Glomerular endothelial cell (primary cell): ENCODE measurements at places on chromosomes 12 and 14. TPM values are rescaled to one million over a fixed set of nuclear protein-coding genes. Genes with fewer than 3 reads are reported as not detected.

DNA sequence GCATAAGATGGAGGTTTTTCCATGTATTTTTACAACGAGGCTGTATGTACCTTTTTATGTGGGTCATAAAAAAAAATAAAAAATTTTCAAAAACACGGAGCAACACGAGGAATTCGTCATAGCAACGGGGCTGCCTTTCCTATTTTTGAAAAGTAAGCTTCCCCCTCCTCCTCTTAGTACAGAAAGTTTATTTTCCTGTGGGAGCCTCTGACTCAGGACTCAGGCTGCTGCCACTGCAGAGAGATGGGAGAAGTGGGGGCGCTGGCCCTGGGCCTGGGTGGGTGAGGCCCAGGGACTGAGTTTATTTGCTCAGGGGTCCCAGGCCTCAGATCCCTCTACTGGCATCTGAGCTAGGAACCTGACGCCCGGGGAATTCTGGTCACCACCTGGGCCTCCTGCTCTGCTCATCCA lies 10.2 kb upstream of the CMKLR1 start:
- DNase-seq: no peak

Gene TRHDE
- total RNA-seq: 1.5 and 2.9 TPM in 2 replicates

DNA sequence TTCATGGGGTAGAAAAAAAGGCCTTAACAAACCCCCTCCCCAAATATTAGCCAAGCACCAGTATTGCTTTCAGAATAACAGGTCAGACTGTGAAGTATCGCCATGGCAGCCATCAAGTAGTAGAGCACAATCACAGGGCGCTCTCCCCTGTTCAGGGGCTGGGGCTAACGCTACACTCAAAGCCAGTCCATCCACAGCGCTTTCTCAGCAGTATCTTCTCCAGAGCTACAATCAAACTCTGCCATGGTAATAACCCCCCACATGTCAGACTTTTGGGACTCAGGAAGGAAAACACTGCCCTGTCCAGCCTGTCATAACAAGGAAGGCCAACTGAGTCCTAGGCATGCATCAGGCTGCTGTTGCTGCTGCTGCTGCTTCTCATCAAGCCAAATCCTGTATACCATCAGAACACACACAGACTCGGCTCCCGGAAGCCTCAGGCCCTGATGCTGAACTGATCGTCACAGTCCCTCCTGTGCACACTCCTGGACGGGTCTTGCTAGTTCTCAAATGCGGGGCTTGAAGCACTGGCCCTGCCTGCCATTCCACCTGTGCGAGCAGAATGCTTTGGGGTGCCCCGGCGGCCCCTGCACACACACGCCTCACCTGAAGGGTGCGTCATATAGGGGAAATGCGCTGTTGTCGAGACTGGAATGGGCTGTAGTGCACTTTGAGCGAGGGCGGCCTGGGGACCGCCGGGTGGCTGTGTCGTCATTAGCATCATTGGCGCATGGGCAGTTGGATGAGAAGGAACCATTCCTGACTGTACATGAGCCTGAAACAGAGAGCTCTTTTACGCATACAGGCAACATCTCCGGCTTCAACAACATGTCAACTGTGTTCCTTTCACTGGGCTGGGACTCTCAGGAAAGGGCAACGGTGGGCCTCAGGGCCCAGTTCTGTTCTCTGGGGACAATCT lies 47.6 kb downstream of the SH2B3 start:
- DNase-seq: no peak

Gene DLK1
- total RNA-seq: not detected in 2 replicates

GRCh38 chr12:25811656-25812126 lies 146.8 kb upstream of the RASSF8 start:
- DNase-seq: no peak

- no peak for DNase-seq
Measured at GRCh38 chr12:61750604-61751003, 509.6 kb upstream of the USP15 start.

GRCh38 chr14:31944256-31945073 lies 132.6 kb upstream of the ARHGAP5 start:
- DNase-seq: no peak

- DNase-seq: no peak
Measured at GRCh38 chr12:6951551-6952120, 480 bp downstream of the PTPN6 start.

- DNase-seq: no peak
Measured at GRCh38 chr12:48863291-48863690, 2.4 kb downstream of the RND1 start.

Gene SYNE3
- 5.8 and 7.4 TPM in 2 replicates for total RNA-seq

Gene PLXNC1
- 0.15 and 0.99 TPM in 2 replicates for total RNA-seq

- no peak for DNase-seq
Measured at GRCh38 chr12:123939716-123940626, 32.7 kb downstream of the CCDC92 start.

Gene SRRM4
- not detected in 2 replicates for total RNA-seq

Gene PLCZ1
- not detected in 2 replicates for total RNA-seq

Gene FICD
- total RNA-seq: 7.0 and 8.4 TPM in 2 replicates

DNA sequence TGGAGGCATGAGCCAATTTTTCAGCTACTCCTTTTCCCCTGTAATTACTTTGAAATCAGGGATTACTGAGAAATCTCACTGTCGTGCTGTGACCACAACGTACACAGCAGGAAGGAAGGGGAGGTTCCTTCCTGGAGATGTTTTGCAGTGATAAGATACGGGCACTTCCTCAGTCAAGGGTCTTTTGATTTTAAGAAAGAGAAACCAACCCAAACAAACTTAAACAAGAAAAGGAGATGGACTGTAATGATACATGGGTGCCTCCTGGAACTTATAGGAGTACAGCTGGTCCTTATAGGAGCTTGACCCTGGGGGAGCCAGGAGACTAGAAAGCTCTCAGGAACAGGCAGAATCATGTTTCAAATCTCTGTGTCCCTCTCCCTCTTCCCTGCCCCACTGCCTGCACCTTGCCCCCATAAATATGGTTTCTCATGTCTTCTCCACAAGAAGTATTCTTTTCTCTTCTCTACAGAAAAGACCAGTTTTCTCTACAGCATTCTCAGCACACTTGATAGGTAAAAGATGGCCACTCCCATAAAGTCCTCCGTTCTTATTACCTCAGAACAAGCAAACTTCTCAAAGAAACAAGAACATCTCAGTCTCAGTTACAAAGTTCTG lies 281.1 kb upstream of the AMIGO2 start:
- peak; percentile 63 for DNase-seq

- no peak for DNase-seq
Measured at GRCh38 chr12:123041811-123042655, 61.6 kb downstream of the ARL6IP4 start.

- DNase-seq: no peak
Measured at GRCh38 chr14:32480337-32480736, 151.2 kb downstream of the AKAP6 start.

DNA sequence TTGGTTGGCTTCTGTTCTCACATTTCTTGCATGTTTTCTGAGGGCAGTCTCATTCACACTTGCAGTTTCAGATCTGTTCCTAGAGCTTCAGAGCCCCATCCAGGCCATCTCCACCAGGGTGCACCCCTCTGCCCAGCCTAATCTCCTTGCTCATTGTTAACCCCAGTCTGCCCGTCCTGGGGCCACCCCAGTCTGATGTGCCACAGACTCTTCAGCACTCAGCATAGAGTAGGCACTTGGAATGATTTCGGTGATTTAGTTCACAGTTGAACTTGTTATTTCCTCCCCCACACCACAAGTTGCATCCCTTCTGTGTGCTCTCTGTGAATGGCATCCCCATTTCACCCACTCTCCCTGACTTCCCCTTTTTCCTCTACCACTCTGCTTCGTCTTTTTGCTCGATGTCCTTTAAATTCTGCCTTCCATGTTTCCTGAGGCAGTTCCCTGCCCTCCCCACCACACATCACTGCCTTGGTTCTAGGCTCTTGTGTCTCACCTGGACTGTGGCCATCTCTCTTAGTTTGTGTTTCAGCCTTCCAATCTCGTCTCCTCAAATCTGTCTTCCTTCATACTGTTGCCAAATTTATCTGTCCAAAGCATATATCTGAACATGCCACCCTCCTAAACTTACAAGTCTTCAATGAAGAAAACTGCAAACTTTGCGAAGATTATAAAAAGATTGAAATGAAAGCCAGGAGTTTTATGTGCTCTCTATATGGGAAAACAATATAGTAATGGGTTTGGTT lies 41.5 kb downstream of the ANO6 start:
- DNase-seq: no peak

DNA sequence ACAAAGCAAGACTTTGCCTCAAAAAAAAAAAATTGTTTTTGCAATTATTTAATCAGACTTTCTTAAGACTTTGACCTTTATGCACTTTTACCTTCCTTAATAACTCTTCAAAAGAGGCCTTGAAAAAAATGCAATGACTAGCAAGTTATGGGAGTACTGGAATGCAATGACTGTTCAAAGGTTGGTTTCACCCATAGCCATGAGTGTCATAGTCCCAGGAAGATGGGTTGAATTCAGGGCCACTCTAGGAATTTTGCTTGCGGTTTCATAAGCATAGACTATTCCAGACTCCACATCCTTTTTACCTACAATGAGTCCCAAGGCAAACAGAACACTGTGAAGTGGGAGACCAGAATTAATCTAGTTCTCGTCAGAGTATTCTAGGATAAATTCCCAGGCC lies 29.4 kb upstream of the DENND5B start:
- no peak for DNase-seq

DNA sequence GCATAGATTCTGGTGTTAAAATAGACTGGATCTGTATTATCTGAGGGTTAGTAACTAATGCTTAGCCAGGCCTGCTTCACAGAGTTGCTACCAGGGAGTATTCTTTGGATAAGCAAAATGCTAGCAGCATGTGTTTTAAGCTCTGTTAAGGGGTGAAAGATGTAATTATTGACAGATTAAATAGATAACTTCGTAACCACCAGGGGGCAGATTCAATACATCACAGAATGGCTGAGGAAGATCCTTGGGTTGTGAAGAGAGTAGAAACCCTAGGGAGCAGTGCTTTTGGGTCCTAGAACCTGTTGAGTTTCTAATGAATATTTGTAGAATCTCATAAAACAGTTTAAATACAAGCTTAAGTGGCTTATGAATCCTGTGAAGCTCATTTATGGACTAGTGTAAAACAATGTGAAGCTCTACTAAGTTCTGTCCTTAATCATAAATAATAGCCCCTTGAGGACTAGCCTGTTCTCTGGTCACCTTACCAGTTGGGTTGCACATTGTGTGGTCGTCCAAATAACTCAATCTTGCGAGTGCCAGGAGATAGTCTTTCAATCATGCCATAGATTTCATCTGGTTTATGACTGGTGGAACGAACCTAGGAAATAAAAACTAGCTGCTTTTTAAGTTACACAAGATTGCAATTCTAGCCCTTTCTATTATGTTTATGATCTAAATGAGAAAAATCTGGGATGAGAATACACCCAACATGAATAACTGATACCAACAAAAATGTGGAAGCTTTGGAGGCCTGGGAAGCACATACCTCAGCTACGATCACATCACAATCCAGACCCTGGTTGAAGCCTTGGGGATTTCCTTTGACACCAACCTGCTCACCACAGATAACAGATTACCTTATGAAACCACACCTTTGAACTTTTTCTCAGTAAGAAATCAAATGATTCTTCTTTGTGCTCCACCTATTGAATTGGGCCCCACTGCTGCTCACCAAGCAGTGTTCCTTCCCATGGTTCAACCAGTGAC lies 12.3 kb downstream of the METTL3 start:
- DNase-seq: no peak

- no peak for DNase-seq
Measured at GRCh38 chr12:42498549-42499247, 90.8 kb downstream of the PRICKLE1 start.

Gene CLEC9A
- not detected in 2 replicates for total RNA-seq

DNA sequence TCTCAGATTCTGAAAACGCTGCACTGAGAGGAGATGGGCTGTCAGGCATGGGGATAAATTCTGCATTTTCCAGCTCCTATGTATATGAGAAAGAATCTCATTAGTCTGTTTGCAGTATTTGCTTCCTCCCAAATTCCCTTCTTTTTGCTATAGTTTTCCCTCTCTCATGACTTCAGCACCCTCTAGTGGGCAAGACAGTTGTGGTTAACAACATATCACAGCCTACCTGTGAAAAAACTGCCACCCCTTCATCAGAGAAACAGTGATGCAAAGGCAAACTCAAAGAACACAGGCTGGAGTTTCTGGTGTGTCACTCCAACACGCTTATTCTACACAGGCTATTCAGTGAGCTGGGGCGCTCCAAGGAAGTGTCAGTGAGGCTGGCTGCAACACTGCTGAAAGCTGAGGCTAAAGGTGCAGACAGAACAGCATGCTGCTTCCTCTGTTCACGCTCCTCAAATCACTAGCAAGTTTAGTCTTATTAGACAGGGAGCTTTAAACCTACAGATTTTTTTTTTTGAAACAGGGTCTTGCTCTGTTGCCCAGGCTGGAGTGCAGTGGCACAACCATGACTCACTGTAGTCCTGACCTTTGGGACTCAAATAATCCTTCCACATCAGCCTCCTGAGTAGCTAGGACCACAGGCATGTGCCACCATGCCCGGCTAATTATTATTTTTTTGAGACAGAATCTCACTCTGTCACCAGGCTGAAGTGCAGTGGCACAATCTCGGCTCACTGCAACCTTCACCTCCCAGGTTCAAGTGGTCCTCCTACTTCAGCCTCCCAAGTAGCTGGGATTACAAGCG lies 19.3 kb downstream of the ZC2HC1C start:
- peak; percentile 37 for DNase-seq

DNA sequence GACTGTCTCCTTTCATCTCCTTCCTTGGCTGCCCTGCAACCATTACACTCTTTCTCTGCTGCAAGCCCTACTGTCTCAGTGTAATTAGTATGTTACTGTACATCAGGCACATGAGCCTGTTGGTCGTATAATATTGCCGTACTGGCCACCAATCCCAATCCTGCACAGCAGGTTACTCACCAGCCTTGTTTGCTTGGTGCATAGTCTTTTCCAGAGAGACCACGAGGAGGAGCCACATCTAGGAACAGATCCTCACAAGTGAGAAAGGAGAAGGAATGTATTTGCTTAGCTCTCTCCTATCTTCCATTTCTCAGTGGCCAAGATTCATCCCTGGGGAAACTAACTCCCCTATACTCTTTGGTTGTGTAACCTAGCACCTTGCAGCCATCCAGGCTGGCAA lies 33.0 kb upstream of the BICDL1 start:
- DNase-seq: no peak

Gene FOXM1
- 7.3 and 17.6 TPM in 2 replicates for total RNA-seq

DNA sequence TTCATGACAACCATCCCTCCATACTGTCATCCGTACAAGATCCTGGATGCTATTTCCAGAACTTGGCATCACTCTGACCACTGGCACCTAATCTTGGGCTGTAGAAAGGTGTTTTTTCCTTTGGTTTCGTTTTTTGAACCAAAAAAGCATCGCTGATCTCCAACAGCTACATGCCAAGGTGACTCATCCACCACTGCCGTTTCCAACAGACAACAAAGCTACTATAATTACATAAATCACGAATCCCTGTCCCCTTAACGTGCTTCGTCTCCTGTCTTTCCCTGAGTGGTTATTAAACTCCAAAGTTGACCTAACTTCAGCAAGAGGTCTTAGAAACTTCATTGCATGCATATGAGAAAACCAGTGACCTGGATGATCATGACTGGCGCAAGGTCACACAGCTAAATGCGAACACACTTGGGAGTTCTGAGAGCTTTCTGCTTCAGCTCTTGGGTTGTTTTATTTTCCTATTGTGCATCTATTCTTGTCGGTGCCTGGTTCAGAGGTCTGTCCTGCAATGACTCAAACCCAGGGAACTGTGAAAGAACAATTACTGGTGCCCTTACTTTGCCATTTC lies 99.9 kb downstream of the PPM1H start:
- no peak for DNase-seq

GRCh38 chr12:108198043-108198442 lies 69.0 kb downstream of the WSCD2 start:
- DNase-seq: no peak
